ENCODE measurements at places on chromosomes 16 and 17. TPM values are rescaled to one million over a fixed set of nuclear protein-coding genes. Genes with fewer than 3 reads are reported as not detected.

DNA sequence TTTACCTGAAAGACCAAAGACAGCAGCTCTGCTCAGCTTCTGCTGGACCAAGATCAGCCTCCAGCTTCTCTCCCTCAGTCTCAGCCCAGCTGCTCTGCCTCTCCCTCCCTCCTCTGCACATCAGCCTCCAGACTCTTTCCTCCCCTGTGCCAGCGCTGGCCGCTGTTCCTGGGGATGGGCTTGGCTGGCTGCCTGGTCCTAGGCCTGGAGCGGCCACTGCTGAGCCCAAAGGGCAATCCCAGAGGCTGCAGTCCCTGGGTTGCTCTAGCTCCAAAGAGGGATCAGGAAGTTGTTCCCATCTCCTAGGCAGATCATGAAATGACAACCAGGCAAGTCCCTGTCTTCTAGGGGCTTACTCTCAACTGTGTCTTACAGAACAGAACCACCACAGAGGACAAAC, 31.3 kb downstream of the DCUN1D3 start:
- DNase-seq: no peak

DNA sequence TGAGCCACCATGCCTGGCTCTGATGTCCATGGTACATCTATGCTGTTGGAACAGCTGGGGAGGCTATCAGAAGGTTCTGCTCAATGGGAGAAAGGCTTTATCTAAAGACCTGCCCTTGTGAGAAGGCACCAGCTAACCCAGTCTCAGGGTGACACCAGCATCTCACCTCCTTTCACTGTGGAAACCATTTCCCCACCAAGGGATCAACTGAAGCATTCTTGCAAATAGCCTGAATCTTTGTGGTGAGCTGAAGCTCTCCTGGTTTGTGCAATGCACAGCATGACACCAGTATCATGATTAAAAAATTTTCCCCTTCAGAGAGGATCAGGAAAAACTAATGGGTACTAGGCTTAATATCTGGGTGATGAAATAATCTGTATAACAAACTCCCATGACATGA, 5.1 kb downstream of the CCL18 start:
- no peak for DNase-seq

DNA sequence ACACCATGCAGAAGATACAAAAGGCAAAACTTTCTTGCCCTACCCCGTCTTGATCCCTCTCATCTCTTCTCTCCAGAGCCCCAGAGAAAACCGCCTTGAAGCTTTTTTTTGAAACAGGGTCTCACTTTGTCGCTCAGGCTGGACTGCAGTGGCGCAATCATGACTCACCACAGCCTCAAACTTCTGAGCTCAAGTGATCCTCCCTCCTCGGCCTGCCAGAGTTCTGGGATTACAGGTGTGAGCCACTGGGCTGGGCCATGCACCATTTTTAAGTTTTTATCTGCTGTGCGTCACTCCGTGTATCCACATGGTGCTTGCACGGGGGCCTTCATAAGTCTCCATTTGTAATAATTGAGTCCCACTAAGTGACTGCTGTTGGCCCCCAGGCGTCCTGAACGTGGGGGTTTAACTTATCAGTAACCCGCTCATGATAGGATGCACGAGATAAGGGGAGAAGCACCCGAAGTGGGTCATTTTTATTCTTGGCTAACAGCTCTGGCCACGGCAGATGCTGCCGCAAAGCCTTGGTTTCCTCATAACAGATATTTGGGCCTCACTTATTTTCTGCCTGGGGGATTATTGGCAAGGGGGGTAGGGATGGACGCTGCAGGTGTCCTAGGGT, 8.6 kb downstream of the DNAH17 start:
- DNase-seq: no peak

Gene HLF
- 2.6 TPM for total RNA-seq

- DNase-seq: no peak
Observed at GRCh38 chr16:56246051-56246817, 54.9 kb downstream of the GNAO1 start.

DNA sequence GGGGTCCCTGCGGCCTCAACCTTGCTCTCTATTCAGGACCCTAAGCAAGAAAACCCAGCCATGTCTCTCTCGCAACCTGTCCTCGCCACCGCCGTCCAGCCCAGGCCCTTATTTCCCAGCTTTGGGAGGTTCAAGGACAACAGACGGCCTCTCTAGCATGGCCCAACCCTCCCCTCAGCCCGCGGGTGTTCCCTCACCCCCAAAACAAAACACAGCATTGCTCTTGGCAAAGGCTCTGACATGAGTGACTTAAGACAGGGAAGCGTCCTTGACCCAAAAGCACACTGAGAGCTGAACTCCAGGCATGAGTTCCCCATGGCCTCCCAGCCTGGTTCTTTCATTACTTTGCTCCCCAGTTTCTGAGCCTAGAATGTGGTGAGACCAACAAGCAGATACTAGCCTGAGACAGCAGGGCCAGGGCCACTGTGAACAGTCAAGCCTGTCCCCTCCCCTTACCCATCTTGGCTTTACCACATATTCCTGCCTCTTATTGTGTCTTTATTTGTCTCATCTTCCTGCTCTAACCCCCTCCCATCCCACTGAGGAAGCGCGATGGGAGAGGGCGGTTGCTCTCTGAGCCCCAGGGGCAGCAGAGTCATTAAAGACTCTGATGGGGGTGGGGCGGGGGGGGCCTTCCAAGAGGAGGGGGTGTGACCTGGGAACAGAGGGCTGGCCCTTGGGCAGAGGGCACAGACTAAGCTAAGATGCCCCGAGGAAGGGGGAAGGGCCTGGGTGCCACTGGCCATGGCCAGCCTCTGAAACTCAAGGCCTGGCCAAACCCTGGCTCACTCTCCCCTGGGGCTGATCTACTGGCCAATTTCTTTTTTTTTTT, 11.8 kb downstream of the SREBF1 start:
- DNase-seq: no peak

Gene TEX19
- 0.14 TPM for total RNA-seq

DNA sequence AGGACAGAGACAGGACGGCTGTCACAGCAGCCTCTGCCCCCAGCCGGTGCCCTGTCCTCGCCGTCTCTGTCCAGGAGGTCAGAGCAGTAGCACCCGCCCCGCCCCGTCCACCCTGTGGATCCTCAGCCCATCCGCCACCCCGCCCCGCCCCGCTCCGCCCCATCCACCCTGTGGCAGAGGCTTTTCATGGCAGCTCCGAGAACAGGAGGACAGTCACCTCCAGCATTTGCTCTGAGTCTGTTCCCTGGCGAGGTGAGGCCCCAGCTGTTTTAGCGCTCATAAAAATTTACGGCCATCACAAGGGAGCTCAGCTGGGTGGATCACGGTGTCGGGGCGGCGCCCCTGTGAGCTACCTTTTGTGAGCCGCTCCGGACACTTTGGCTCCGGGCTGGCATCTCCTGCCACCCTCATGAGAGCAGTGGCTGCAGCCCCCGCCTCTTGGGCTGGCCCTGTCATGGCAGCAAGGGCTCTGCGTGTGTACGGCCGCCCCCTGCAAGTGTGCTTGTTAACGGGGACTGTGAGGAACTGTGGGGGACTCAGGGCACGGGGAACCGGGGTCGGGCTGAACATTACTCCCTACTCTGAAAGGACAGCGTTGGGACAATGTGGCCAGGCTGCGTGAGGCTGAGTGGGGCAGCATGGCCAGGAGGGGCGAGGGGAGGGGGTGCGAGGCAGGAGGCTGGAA, 32.3 kb upstream of the GNG13 start:
- no peak for DNase-seq

- peak; percentile 79 for DNase-seq
Observed at GRCh38 chr16:69396187-69397061, 10.6 kb upstream of the TERF2 start.

DNA sequence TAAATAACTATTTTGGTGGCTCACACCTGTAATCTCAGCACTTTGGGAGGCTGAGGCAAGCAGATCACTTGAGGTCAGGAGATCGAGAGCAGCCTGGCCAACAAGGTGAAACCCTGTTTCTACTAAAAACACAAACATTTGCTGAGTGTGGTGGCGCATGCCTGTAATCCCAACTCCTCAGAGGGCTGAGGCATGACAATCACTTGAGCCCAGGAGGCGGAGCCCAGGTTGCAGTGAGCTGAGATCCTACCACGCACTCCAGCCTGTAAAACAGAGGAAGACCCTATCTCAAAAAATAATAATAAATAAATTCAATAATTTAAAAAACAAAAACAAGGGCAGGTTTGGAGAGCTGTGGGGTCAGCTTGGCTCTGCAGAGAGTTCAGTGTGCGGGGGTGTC, 5.7 kb upstream of the SLC4A1 start:
- no peak for DNase-seq

DNA sequence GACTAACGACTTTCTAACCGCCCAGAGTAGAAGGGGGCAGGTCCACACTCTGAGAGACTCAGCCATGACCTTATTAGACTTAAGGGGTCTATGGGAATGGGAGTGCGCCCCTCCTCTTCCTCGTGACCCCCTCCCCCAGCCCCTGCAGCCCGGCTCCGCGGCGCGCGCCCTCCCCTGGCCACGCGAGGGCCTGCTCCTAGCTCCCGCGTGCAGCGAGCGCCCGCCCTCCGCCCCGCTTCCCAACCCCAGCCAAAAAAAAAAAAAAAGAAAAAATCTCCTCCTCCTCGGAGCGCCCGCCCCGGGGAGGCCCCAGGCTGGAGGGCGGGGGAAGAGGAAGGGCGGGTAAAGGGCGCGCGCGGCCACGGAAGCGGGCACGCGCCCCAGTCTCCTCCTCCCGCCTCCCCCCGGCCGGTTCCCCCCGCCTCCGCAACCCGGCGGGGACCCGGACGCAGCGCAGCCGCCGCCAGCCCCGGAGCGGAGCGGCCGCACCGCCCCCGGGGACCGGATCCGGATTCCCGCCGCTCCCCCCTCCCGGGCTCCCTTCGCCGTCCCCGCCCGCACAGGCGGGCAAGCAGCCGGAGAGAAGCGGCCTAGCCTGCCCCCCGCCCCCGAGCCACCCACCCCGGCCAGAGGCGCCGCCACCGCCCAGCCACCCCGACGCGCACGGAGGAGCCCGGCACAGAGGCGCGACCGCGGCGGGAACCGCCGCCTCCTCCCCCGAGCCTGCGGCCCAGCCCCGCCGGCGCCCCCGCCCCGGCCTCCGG, 949 bp downstream of the UBTF start:
- peak; percentile 90 for DNase-seq

- DNase-seq: no peak
Observed at GRCh38 chr16:2819939-2820835, 3.1 kb downstream of the PRSS21 start.

DNA sequence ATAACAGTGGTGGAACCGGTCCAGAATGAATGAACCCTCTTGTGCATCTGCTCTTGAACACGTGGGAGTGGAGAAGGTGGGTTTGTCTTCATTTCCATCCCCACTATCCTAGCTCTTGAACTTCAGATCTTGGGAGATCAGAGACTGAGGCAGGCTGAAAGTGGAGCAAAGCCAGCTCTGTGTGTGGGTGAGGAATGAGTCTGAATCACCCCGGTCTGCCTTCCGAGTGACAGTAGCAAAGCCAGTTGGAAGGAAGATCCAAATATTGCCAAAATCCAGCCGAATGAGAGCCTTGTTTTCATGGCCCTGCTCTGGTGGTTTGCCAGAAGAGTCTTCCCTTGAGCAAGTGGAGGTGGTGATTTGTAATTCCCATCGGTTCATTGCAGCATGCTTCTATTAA, 29.0 kb upstream of the ASIC2 start:
- DNase-seq: no peak

DNA sequence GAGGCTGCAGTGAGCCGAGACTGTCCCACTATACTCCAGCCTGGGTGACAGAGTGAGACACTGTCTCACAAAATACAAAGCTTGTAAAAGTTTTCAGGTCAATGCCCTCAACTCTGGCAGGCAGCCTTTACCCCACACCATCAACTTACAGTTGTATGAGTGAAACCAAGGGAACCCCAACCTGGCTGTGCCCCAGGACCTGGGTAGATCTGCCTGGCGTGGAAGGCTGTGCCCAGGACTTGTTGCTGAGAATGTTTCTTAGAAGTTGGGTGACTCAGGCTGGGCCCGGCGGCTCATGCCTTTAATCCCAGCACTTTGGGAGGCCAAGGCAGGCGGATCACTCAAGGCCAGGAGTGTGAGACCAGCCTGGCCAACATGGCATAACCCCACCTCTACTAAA, 7.8 kb downstream of the CES3 start:
- no peak for DNase-seq

GRCh38 chr17:37672548-37673078, 29.4 kb upstream of the DDX52 start:
- DNase-seq: no peak

GRCh38 chr17:1449412-1449967, 6.5 kb downstream of the CRK start:
- DNase-seq: no peak

Gene CPPED1
- 15.2 TPM for total RNA-seq

DNA sequence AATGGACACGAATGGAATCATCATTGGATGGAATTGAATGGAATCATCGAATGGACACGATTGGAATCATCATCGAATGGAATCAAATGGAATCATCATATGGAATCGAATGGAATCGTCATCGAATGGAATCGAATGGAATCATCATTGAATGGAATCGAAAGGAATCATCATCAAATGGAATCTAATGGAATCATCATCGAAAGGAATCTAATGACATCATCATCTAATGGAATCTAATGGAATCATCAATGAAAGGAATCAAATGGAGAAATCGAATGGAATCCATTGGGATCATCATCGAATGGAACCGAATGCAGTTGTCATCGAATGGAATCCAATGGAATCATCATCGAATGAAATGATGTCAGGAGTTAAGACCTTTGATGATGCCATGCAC, 154.9 kb downstream of the SHCBP1 start:
- no peak for DNase-seq

DNA sequence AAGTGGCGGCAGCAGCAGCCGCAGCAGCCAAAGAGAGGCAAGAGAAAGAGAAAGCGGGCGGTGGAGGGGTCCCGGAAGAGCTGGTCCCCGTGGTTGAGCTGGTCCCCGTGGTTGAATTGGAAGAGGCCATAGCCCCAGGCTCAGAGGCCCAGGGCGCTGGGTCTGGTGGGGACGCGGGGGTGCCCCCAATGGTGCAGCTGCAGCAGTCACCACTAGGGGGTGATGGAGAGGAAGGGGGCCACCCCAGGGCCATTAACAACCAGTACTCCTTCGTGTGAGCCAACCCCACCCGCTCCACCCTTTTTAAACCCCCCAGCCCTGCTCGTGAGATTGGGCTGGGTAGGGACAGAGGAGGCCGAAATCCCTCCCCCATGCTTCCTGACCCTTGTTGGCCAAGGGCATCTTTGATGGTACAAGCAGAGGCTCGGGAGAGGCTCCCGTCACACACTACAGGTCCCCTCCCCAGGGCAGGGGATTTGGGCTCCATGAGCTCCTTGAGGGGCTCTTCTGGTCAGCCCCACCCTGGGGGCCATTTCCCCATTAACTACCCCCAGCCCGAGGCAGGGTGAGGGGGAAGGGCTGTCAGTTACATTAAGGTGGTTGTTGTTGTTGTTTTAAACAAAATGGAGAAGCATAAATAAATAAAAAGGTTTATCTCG, 4.6 kb upstream of the ATP2A1 start:
- no peak for DNase-seq

Data from type B pancreatic cell (in vitro differentiated cells).